PC-9 (cell line): ENCODE measurements at places on chromosomes 3 and 15. TPM values are rescaled to one million over a fixed set of nuclear protein-coding genes. Genes with fewer than 3 reads are reported as not detected.
A peak's percentile ranks its signal among the peaks of the same experiment; 100 is the strongest.

- peak; percentile 44 for DNase-seq
- no peak overlapping the region for H3K27ac ChIP-seq
- H3K4me1 ChIP-seq: peaks cover 30% of the 10 kb centered on the region
- H3K27me3 ChIP-seq: no peaks in the 10 kb centered on the region
- no peak overlapping the region for H3K4me3 ChIP-seq
These were observed 235.1 kb downstream of the UACA start for GRCh38 chr15:70528270-70528706.

DNA sequence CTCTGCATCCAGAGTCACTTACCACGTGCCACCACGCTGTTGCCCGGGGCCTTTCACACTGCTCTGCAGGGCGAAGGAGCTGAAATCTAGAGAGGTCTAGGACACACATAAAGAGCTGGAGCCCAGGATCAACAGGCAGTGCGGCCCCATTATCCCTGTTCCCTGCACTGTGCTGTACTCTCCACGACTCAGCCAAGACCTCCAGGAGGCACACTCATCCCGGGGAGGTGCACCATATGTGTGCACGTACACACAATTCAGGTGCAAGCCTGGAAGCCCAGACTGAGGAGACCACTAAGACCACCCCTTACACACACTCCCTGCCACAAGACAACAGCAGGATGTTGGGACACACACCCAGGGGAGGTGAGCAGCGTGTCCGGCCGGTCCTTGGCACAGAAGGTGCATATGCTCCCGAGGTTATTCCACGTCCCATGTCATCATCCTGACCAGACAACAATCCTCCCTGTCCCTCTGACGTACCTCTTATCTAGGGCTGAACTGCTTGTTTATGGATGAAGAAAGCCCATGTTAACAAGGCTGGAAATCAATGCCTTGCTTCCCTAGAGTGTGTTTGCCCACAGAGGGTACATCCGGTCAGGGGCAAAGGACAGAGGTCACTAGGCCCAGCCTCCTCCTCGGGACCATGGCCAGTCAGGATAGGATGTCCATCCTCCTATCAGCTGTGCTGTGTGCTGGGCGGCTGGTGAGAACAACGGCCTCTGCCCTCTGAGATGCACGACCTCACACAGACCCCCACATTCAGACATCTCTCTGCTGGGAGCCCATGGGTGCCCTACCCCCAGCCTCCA lies 16.1 kb downstream of the KLF15 start:
- no peak overlapping the region for H3K4me3 ChIP-seq
- peaks cover 33% of the 10 kb centered on the region for H3K27me3 ChIP-seq
- H3K36me3 ChIP-seq: no peaks in the 10 kb centered on the region
- H3K4me1 ChIP-seq: no peaks in the 10 kb centered on the region
- DNase-seq: no peak
- H3K27ac ChIP-seq: no peak overlapping the region

DNA sequence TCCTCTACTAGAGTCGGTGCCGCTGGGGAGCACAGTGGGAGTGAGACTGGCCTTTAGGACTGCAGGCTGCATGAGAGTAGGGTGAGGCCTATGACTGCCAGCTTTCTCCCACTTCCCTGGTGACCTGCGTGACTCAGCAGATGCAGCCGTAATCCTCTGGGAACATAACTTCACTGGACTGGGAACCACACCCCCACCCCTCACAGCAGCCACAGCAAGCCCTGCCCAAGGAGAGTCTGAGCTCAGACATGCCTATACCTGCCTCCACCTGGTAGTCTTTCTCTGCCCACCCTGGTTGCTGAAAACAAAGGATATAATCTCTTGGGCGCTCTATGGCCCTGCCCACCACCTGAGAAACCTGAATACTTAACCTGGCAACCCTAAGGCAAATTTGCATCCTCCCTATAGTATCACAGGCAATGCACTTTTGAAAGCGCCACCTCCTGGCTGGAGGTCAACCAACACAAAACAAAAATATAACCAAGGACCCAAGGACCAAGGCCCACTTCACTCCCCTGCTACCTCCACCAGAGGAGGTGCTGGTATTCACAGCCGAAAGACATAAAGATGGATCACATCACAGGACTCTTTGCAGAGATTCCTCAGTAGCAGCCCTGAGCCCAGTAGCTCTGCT lies 308.9 kb downstream of the CTNNB1 start:
- no peaks in the 10 kb centered on the region for H3K36me3 ChIP-seq
- H3K4me1 ChIP-seq: no peaks in the 10 kb centered on the region
- no peak overlapping the region for H3K4me3 ChIP-seq
- no peaks in the 10 kb centered on the region for H3K27me3 ChIP-seq
- H3K27ac ChIP-seq: no peak overlapping the region
- DNase-seq: peak; percentile 77

The BMF gene
- 8.2 and 11.0 TPM in 2 replicates for total RNA-seq

GRCh38 chr15:62320259-62320658 lies 155.2 kb upstream of the C2CD4B start:
- no peaks in the 10 kb centered on the region for H3K36me3 ChIP-seq
- DNase-seq: no peak
- H3K27ac ChIP-seq: no peak overlapping the region
- no peaks in the 10 kb centered on the region for H3K4me1 ChIP-seq
- H3K4me3 ChIP-seq: no peak overlapping the region

GRCh38 chr15:85031086-85031943 lies 49.7 kb downstream of the PDE8A start:
- DNase-seq: no peak
- H3K4me3 ChIP-seq: no peak overlapping the region
- no peak overlapping the region for H3K27ac ChIP-seq
- peaks cover 22% of the 10 kb centered on the region for H3K4me1 ChIP-seq

DNA sequence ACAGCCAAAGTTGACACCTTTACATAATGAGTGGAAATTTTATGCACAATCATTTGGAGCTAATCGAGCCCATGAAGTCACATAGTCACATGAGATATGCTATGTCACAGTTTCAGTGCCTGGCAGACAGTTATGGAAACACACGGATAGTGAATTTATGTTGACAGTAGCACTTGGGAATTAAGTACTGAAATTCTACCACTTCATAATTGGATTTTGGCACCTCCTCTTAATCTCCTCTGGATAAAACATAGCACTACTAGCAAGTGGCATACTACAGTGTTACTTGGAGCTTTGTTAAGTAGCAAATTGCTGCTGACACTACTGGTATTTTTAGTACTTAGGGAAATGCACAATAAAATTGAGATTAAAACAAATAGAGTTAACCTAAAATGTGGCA lies 1679.4 kb downstream of the OTOL1 start:
- no peaks in the 10 kb centered on the region for H3K36me3 ChIP-seq
- H3K27me3 ChIP-seq: no peaks in the 10 kb centered on the region
- H3K4me1 ChIP-seq: no peaks in the 10 kb centered on the region
- no peak for DNase-seq
- H3K4me3 ChIP-seq: no peak overlapping the region

DNA sequence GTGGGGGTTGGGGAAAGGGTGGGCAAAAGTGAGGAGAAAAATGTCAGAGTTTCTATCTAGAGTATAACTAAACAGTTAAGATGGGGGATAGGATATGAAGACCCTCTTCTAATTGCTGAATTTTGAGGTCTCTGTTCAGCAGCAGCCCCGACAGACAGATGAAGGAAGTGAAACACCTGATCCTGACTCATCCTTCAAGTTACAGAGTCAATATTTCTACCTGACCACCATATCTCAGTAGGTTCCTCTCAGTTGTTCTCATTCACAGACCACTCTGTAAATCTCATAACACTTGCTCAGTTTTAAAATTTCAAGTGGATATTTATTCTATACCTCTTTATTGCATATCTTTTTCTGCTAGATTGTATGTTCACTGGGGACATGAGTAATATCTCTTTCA lies 69.5 kb downstream of the CCDC54 start:
- peak; percentile 30 for DNase-seq
- H3K4me3 ChIP-seq: no peak overlapping the region
- no peak overlapping the region for H3K27ac ChIP-seq
- H3K4me1 ChIP-seq: no peaks in the 10 kb centered on the region
- no peaks in the 10 kb centered on the region for H3K27me3 ChIP-seq

The HRG gene
- total RNA-seq: 0.58 and 1.3 TPM in 2 replicates

- no peak for DNase-seq
- H3K4me3 ChIP-seq: no peak overlapping the region
- H3K27me3 ChIP-seq: no peaks in the 10 kb centered on the region
- H3K4me1 ChIP-seq: peaks cover 39% of the 10 kb centered on the region
- H3K27ac ChIP-seq: no peak overlapping the region
These were observed 15.8 kb upstream of the THUMPD3 start for GRCh38 chr3:9347081-9347480.

- H3K4me1 ChIP-seq: no peaks in the 10 kb centered on the region
- DNase-seq: no peak
- peak within 1 kb of the TSS; percentile 62; the same call in 1 of the 2 replicates for H3K4me3 ChIP-seq
- no peak within 1 kb of the TSS for H3K27ac ChIP-seq
- H3K36me3 ChIP-seq: no peaks in the 10 kb centered on the region
These were observed at the start of gene RASGRP1 for GRCh38 chr15:38564557-38565286. RASGRP1 (minus strand) TSS chr15:38564814; CDS start chr15:38564628, 186 bp downstream.

The PEX5L gene
- 0.33 and 0.98 TPM in 2 replicates for total RNA-seq

- H3K4me3 ChIP-seq: no peak overlapping the region
- no peak overlapping the region for H3K27ac ChIP-seq
- H3K4me1 ChIP-seq: peaks cover 12% of the 10 kb centered on the region; the same call in 1 of the 2 replicates
- DNase-seq: no peak
These were observed 173.0 kb downstream of the STT3B start for GRCh38 chr3:31705736-31706135.

DNA sequence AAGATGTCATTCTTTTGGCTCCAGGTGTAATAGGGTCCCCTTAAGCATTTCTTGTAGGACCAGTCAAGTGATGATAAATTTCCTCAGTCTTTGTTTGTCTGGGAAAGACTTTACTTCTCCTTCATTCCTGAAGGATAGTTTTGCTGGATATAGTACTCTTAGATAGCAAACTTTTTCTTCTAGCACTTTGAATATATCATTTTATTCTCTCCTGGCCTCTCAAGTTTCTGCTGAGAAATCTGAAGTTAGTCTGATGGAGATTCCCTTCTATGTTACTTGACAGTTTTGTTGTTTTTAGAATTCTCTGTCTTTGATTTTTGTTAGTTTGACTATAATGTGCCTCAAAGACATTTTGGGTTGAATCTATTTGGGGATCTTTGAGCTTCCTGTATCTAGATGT lies 181.2 kb upstream of the HES1 start:
- no peak overlapping the region for H3K4me3 ChIP-seq
- H3K36me3 ChIP-seq: no peaks in the 10 kb centered on the region
- peaks cover 8% of the 10 kb centered on the region for H3K4me1 ChIP-seq

DNA sequence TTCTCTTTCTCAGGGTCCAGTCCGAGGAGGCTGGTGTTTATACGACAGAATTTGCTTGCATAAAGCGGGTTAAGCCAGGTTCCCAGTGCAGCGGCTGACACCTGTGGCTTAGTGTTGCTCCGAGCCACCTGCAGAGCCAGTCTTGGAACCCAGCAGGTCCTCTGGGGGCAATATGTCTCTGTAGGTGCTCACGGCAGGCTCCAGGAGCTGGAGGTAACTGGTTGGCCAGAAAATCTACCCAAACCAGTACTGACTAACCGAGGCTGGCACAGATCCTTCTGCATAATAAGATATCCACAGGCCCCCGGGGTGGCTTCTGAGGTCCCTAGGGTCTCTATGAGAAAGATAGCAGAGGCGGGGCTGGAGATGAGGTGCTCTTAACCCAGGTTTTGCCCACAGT lies 3.2 kb downstream of the MGLL start:
- H3K36me3 ChIP-seq: peaks cover 8% of the 10 kb centered on the region
- no peaks in the 10 kb centered on the region for H3K27me3 ChIP-seq
- peaks cover 79% of the 10 kb centered on the region for H3K4me1 ChIP-seq
- DNase-seq: peak; percentile 60

DNA sequence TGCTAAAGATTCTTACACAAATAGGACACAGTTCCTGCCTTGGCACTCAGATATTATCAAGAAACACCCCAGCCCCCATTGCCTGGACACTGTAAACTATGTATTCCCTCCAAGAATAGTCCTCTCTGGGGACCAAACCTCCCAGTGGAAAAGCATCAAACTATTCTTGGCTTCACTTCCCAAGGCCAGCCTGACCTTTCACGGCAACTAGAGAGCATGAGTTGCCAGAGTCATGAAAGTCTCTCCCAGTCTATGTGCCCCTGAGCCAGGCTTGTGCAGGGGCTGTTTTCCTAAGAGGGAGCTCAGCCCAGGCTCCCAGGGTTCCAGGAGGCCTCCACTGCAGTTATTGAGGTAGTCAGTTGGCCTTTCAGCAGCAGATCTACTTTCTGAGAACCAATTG lies 251.9 kb upstream of the TGFBR2 start:
- H3K36me3 ChIP-seq: no peaks in the 10 kb centered on the region
- H3K27me3 ChIP-seq: no peaks in the 10 kb centered on the region
- peaks cover 7% of the 10 kb centered on the region; the same call in 1 of the 2 replicates for H3K4me1 ChIP-seq
- H3K27ac ChIP-seq: no peak overlapping the region

The USP8 gene
- 64.6 and 70.7 TPM in 2 replicates for total RNA-seq

- peak; percentile 79 for DNase-seq
- H3K4me3 ChIP-seq: no peak overlapping the region
- H3K27me3 ChIP-seq: no peaks in the 10 kb centered on the region
- H3K4me1 ChIP-seq: peaks cover 17% of the 10 kb centered on the region
These were observed 123.2 kb downstream of the DNAJB8 start for GRCh38 chr3:128343287-128344051.

The PIERCE2 gene
- 1.2 and 2.1 TPM in 2 replicates for total RNA-seq

DNA sequence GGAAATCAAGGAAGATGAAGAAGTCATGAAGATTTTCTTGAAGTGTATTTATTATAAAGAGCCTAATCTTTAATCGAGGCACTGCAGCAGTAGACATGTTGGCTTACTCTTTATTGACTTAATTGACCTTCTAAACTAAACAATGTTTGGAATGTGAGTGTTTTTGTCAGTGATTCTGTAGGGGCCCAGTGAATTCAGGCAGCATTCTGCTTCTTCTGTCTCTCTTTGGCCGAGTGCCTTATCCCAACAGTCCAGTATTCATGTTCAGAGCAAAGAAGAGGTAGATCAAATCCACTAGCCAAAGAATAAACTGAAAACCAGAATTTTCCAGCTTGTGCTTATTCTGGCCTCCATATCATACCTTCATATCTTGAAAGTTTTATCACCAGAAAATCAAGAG lies 55.7 kb downstream of the RLBP1 start:
- no peak overlapping the region for H3K4me3 ChIP-seq

The GOLGA6B gene
- 0.22 TPM in 1 of 2 replicates, not detected in the other for total RNA-seq

- no peak overlapping the region for H3K27ac ChIP-seq
- no peak overlapping the region for H3K4me3 ChIP-seq
- no peaks in the 10 kb centered on the region for H3K36me3 ChIP-seq
- H3K4me1 ChIP-seq: peaks cover 10% of the 10 kb centered on the region; the same call in 1 of the 2 replicates
- peak; percentile 46 for DNase-seq
These were observed 84.0 kb downstream of the DIPK2A start for GRCh38 chr3:144055604-144056003.

GRCh38 chr15:33636958-33637357 lies 326.2 kb downstream of the RYR3 start:
- H3K4me3 ChIP-seq: no peak overlapping the region
- no peaks in the 10 kb centered on the region for H3K4me1 ChIP-seq
- peaks cover 20% of the 10 kb centered on the region for H3K27me3 ChIP-seq
- no peaks in the 10 kb centered on the region for H3K36me3 ChIP-seq
